ENCODE measurements at places on chromosomes 4 and X.

DNA sequence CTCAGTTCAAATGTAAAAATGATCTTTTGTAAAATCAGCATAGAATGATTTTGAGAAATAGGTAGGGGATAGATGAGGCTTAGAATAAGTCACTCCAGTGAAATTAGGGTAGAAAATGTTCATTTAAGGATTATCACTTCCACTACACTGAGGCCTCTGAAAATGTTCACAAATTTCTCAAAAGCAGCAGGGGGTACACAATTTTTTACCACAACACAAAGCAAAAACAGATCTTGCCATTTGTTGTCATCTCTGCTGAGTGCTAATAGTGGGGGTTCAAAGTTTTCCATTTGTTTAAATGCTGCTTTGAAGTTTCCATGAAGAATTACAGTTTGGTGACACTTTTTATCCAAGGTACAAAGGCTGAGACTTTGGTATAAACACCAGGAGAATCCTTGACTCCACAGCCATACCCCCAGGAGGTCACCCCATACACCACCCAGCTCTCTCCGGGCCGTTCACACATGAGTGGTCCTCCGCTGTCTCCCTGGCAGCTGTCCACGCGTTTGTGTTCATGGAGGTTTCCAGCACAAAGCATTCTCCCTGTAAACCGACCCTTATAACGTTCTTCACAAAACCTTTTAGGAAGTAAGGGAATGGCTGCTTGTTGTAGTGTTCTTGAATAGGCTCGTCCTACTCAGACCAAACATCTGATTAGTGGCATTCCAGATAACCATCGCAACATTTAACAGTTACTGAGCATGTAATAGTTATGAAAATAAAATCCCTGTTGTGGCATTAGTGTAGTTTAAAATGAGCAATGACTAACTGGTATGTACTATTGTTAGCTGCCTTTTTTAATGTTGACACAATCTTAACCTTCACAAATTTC, 71.0 kb downstream of the PRSS12 start:
- peak; percentile 5 for DNase-seq

DNA sequence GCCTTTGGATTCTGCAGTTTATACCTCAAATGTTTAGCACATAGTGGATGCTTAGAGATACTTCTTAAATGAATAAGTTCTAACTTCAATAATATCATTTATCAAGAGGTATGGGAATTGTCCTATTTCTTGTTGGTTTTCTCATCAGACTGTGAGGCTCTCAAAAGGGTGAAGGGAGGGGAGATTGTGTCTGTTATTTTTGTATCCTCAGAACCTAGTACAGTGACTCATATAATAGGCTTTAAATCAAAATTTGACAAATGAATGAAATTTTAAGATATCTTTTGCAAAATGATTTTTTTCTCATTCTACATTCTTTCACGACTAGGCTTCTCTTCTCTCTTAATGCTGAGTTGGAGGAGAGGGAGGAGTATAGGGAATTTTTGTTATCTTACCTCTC, 89.5 kb downstream of the KDR start:
- DNase-seq = no peak

DNA sequence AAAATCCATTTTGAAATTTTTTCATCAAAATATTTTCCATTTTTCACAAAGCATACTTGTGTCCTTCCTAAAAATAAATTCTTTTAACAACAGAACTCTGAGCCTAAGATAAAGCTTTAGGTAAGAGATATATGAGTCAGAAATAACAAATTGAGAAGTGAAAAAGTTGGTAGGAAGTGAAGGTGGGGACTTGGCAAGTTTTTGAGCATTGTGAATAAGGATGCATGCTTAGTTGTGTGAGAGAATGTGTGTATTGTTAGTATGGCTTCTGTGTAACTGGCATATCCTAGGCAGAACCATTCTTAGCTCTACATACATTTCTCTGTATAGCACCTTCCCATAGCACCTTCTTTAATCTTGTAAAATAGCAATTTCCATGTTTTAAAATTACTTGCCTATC, 6.8 kb downstream of the ASB5 start:
- DNase-seq = no peak

GRCh38 chrX:80354966-80355465, 65.2 kb upstream of the TENT5D start:
- no peak for DNase-seq

DNA sequence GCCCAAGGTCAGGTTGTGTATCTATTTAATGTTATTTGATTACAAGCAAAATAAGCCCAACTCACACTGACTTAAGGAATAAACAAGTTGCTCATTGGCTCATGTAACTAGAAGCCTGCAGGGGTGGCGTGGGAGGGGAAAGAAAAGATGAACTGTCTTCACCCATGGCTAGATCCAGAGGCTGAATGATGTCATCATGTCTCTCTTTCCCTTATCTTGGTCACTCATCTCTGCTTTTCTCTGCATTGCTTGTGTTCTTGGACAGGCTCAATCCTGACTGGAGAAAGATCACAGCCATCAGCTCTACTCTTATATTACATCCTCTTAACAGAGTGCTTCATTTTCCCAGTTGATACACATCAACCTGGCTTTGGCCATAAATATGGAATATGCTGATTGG, 290.0 kb upstream of the DIAPH2 start:
- DNase-seq = peak; percentile 32

DNA sequence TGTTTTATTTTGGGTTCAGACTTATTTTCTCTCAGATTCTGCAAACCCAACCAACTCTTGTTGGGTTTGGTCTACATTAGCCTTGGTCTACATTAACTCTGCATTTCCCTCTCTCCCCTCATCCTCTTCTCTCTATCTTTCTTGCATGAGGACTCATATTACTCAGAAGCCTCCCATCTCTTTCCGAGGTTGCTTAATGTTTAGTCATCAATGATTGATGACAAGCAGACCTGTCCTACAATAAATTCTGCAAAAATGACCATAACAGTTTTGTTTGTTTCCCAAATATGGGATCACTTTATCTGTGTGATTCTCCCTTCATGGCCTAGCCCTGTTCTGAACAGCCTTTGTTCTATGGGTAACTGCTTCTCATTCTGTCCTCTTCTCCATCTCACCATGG, 75.2 kb downstream of the GABRB1 start:
- peak; percentile 39 for DNase-seq

DNA sequence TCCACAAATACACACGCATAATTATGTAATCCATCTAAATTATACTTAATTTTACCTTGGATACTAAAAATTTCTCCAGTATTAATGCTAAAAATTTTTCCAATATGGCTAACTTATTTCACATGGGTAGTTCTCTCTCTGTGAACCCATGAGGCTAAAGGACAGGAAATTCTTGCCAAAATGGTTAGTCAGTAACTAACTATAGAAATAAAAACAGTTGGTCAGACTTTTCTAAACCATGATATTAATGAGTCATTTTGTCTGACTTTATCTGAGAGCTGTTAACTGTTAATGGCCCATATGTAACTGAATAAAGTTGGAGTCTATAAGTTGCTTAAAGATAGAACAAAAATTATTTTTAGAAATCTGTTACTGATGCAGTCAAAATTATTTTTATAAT, 549.4 kb downstream of the TLL1 start:
- peak; percentile 82 for DNase-seq

GRCh38 chr4:82776925-82777542, 21.6 kb downstream of the SCD5 start:
- peak; percentile 31 for DNase-seq

DNA sequence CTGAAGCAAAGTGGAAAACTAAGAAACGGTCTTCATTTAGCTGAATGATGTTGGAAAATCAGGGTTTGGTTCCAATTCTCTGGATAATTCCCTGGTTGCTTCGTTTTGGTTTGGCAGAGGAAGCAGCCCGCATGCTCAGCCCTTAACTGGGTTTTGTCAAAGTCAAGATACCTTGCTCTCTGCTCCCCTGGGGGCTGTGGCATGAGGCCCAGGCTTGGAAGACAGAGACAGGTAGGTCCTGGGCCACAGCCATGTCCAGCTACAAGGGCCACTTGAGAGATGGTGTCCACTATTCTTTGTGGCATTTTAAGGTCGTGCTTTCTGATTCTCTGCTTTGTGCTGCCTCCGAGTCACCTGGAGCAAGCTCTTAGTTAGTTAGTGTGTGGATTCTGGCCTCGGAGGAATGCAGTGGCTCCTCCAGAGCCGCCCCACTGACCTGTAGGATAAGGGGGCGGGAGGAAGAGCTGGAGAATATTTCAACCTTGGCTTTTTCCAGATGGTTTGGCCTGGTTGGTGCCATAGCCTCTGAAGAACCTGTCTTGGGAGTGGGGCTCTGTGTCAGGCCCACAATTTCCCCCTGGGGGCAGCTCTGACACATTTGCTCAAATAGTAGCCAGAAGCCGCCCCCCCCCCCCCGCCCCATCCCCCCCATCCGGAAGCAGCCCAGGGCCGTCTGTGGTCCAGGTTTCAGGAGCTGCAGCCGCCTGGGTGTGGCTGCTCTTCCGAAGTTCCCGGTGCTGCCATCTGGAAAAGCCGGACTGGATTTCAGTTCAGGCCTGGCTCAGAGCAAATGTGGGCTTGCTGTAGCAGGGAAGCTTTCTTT, 147.1 kb downstream of the NHS start:
- DNase-seq = peak; percentile 67

DNA sequence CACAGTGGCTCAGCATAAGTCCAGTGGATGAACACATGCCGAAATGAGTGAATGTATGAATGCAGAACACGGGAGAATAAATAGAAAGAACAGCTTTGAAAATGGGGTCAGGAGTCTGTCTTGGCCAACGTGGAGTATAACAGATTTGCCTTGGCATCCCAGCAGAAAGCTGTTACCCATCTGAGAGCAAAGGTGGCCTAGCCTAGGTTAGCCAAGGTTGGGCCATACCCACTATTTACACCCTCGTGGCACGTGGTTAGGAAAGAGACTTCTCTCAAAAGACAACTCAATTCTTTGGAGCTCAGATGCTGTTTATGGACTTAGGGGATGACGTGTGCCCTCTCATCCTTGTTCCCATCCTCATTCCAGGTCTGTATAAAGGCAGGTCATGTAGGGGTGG, 127.3 kb downstream of the NSUN7 start:
- DNase-seq = no peak

DNA sequence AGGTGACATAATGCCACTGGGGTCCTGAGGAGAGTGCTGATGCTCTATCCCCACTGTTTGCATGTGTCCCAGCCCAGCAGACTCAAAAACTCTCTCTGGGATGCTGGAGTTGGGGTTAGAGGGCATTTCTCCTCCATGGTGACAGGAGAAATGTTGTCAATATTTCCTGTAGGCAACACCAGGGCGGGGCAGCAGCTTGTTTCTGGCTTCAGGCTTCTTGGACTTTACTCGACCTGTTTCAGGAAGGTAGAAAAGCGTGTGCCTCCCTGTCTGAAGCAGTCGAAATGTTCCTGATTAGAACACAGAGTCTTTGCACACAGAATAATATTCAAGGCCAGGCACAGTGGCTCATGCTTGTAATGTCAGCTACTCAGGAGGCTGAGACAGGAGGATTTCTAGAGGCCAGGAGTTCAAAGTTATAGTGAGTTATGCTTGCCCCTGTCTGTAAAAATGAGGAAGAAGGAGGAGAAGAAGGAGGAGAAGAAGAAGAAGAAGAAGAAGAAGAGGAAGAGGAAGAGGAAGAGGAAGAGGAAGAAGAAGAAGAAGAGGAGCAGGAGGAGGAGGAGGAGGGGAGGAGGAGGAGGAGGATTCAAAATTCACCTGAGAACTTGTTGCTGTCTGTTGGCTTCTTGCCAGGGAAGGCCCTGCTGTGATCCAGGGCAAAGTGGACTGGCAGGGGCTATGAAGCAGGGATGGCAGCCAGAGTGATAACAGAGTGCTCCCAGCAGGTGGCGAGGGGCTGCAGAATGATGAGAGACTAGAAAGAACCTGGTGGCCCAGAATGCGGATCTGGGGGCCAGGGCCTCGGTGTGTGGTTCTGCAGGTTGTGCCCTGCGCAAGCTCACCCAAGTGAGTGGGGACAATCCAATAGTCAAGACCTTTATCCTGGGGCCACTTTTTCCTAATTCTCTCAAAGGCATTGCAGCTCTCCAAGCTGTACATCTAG, 82.9 kb downstream of the RTL5 start:
- no peak for DNase-seq

GRCh38 chr4:121376556-121376955, 4.3 kb downstream of the QRFPR start:
- DNase-seq = no peak

DNA sequence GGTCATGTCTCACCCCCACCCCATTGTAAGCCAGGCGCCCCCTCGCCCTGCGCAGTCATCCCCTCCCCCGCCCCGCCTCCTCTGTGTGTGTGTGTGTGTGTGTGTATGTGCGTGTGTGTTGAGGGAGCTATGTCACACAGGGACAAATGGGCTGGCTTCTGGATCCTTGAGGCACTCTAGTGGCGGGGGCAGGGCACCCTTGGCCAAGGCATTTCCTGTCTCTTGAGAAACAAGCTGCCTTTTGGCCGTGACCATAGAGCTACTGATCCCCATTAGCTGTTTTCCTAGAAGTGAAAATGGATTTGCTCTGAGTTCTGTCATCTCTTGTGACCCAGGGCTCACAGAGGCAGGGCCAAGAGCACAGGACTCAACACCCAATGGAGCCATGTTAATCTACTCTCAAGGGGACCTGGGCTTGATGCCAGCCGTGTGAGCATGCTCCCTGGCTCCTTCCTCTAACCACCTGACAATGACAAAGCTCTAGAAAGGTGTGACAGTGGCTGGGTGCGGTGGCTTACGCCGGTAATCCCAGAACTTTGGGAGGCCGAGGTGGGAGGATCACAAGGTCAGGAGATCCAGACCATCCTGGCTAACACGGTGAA, 162.5 kb upstream of the BCOR start:
- DNase-seq = peak; percentile 26

DNA sequence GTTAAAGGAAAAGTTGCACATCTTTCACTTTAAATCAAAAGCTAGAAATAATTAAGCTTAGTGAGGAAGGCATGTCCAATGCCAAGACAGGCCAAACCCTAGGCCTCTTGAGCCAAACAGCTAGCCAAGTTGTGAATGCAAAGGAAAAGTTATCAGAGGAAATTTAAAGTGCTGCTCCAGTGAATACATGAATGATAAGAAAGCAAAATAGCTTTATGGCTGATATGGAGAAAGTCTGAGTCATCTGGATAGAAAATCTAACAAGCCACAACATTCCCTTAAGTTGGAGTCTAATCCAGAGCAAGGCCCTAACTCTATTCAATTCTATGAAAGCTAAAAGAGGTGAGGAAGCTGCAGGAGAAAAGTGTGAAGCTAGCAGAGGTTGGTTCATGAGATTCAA, 23.8 kb downstream of the NPFFR2 start:
- no peak for DNase-seq

Measured in M059J (cell line).